ENCODE measurements at places on chromosomes 11 and 22. TPM values are rescaled to one million over a fixed set of nuclear protein-coding genes. Genes with fewer than 3 reads are reported as not detected.

DNA sequence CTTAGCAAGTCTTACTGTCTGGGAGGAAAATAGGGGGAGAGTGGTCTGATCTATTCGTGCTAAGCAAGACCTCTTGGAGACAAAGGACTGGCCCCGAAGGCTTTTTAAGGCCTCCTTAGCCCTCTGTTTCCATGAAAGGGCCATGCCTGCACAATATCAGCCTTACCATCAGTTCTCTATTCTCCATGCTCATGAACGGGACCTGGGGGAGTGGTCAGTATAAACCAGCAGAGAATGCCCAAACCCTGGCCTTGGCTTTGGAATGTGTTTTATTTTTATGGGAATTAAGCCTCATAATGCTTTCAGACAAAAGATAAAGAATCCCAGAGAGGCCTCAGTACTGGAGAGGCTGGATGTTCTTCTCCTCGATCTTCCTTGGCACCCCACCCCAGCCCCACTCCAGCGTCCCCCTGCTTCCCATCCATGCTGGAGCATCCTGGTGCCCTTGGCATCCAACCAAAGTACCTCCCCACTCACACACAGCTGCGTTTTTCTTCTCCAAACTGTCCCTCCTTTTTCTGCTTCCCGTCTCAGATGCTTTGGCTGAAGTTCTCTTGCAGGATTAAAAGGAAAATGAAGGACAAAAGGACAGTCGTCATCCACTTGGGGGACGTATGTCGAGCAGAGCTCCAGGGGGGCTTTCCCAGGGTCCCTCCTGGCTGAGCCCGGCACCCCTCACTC, 18.6 kb downstream of the FXYD6 start:
- DNase-seq = peak; percentile 54

DNA sequence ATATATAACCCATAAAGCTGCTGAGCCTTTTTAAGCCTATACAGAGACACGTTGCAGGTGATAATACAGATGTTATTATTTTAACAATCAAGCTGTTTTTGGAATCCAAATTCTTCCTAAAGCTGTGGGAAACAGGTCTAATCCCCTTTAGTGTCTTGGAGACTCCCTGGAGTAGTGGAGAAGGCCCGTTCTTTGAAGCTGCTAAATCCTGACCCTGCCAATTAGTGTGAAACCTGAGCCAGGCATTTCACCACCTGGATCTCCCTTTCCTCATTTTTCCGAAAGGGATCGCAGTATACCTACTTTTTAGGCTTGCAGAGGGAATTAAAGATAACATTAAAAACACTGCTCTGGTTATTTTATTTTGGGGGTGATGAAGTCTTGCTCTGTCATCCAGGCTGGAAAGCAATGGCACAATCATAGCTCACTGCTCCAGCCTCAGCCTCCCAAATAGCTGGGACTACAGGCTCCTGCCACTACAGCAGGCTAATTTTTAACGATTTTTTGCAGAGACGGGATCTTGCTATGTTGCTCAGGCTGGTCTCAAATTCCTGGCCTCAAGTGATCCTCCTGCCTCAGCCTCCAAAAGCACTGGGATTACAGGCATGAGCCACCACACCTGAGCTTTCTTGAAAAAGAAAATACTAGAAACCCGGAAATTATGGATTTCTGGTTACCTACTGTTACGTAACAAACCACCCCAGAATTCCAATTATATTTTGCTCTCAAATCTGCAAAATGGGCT, 1.7 kb upstream of the EIF4ENIF1 start:
- DNase-seq = no peak

DNA sequence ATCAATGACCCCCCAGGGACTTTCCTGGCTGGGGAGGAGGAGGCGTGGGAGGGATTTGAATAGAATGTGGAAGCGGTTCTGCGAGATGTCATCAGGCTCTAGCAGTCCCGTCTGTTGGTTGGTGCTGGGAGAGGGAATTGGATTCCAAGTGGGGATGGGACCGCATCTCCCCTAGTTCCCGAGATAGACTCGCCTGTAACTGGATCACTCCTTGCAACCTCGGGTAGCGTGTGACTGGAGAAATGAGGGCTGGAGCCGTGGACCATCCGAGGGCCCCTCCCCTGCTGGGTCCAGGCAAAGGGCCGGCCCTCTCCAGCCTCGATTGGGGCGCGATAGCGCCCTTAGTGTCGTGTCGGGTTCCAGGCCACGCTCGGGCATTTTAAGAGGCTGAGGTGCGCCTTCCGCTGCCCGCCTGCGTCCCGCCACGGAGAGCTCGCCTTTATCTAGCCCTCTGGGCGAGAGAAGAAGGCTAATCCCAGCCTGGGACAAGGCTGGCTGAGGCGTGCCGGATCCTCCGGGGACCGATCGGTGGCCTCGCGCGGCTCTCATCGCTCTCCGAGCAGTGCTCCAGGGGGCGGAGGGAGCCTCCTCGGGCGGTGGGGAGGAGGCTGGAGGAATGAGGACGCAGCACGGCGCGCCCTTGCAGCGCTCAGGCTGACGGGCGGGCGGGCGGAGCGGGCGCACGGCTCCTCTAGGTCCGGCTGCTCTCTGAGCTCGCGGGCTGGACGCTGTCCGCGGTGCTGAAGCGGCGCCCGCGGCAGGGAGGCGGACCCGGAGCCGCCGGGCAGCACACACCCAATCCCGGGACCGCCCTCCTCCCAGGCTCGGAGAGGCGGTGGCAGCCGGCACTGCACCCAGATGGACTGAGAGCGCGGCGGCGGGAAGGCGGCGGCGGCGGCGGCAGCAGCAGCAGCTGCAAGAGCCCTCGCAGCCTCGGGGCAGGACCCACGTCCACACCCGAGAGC, 107.8 kb downstream of the OSBP2 start:
- DNase-seq = peak; percentile 68

Gene CDKN1C
- 28.7 TPM for total RNA-seq

Measured in right atrium auricular region (tissue), 2 donors.